ENCODE measurements at places on chromosomes 2 and 18. TPM values are rescaled to one million over a fixed set of nuclear protein-coding genes. Genes with fewer than 3 reads are reported as not detected.

GRCh38 chr2:221671515-221671914 lies 99.4 kb upstream of the EPHA4 start:
- no peak for DNase-seq

Gene DHRS9
- not detected for polyA plus RNA-seq

Gene ELOA2
- not detected for polyA plus RNA-seq

DNA sequence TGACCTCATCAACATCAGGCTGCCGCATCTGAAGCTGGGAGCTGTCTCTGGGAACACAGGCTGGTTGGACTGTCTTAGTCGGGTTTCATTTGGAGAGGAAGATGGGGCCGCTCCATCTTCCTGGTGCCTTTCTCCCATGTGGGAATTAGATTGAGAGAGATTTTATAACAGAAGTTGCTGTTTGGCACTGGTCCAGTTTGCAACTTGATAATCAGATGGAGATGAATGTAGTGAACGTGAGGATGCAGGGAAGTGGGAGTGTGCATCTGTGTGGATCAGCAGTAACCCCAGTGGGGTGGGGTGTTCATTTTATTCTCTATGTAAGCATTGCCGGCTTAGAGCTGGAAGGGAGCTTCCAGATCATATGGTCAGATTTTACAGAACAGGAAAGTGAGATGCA lies 250.9 kb downstream of the DCDC2C start:
- DNase-seq: no peak

GRCh38 chr18:49335677-49336076 lies 124.8 kb downstream of the DYM start:
- no peak for DNase-seq

GRCh38 chr2:32937602-32938448 lies 8.9 kb upstream of the LTBP1 start:
- DNase-seq: no peak

Data from H1 (cell line).